ENCODE measurements at places on chromosomes 7 and 10.

- DNase-seq, result peak; percentile 86
Observed at GRCh38 chr7:20219446-20220292, 2.5 kb upstream of the MACC1 start.

GRCh38 chr10:29783201-29783947, 148.6 kb upstream of the SVIL start:
- no peak for DNase-seq

DNA sequence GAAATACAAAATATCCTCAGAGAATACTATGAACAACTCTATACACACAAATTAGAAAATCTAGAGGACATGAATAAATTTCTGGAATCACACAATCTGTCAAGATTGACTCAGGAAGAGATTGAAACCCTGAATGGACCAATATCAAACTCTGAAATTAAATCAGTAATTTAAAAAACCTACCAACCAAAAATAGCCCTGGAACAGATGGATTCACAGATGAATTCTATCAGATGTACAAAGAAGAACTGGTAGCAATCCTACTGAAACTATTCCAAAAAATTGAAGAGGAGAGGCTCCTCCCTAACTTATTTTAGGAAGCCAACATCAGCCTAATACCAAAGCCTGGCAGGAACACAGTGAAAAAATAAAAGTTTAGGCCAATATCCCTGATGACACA, 190.0 kb downstream of the HPSE2 start:
- no peak for DNase-seq

- DNase-seq, result no peak
Observed at GRCh38 chr10:77478247-77478961, 159.2 kb downstream of the KCNMA1 start.

DNA sequence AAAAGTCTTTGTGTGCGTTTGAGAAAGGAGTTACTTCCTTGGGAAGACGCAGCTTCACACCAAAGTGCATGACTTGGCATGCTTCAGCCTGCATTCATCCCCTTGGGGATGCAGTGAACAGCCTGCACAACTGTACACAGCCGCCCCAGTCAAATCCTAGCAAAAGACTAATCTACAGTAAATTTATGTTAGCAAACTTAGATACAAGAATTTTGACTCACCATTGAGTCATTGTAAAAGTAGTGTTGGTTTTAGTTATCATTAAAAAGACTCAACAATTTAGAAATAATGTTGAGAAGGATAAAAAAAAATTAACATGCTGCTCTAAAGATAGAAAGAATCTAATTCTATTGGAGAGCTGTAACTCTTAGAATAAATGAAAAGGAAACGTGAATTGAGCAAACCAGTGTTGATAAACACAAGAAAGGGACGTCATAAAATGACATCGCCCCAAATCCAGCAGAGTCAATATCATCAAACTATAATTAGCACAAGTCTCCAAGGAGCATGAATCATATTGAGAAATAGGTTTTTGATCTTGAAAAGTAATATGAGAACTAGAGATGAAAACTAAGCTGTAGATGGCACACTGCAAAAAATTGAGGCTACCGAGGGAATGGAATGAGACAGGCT, 11.9 kb upstream of the OPTN start:
- no peak for DNase-seq

- DNase-seq, result no peak
Observed at GRCh38 chr7:112101201-112101846, 104.9 kb downstream of the DOCK4 start.

GRCh38 chr10:72355214-72355555, 466 bp upstream of the DNAJB12 start:
- no peak for DNase-seq

DNA sequence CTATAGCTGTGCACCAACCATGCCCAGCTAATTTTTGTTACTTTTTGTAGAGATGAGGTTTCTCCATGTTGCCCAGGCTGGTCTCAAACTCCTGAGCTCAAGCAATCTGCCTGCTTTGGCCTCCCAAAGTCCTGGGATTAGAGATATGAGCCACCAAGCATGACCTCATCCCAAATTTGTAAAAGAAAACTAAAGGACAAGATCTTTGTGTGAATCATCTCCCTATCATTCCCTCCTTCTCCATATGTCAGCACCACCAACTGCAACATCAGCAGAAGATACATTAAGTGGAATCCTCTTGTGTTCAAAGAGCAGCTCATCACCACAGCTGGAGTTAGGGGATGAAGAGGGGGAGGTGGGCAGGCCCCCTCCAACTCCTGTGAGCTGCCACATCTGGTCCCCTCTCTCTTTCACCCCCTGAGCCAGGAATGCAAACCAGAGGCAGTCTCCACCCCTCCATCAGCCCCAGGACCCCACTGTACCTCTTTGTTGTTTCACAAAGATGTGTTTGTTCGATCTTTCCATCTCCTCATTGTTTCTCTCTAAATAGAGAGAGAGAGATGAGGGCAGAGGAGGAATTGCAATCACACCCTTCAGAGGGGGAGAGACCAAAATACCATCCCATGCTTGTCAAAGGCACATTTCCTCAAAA, 47.3 kb upstream of the PIP4K2A start:
- no peak for DNase-seq

- DNase-seq, result no peak
Observed at GRCh38 chr10:111360260-111360925, 283.6 kb downstream of the ADRA2A start.

GRCh38 chr10:27041196-27041595, 59.1 kb downstream of the ANKRD26 start:
- no peak for DNase-seq
